Uterus (tissue), 4 donors: ENCODE measurements at places on chromosomes 4 and X. TPM values are rescaled to one million over a fixed set of nuclear protein-coding genes. Genes with fewer than 3 reads are reported as not detected.
A peak's percentile ranks its signal among the peaks of the same experiment; 100 is the strongest.

DNA sequence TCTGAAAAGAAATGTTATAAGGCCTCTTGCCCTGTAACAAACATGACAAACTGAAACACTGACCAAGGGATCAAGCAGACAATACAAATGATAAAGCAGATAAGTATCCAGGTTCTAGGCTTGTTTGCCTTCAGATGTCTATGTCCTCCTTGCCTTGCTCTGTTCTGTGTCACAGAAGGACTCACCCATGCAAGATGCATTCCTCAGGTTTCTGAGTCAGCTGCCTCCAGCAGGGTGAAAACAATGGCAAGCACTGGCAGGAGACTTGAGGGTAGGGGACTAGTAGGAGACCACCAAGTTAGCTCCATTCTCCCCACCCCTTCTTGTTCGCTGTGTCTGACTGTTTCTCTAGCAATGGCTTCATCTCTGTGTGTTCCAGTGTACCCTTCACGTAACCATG lies 76.6 kb upstream of the CXXC4 start:
- no peaks in the 10 kb centered on the region for H3K36me3 ChIP-seq
- no peak overlapping the region for H3K4me3 ChIP-seq
- no peak for DNase-seq
- H3K27me3 ChIP-seq: no peaks in the 10 kb centered on the region

GRCh38 chr4:37685823-37686372 lies 278 bp downstream of the RELL1 start:
- DNase-seq: no peak
- H3K27me3 ChIP-seq: no peaks in the 10 kb centered on the region
- no peaks in the 10 kb centered on the region for H3K36me3 ChIP-seq
- H3K4me3 ChIP-seq: peak overlapping the region; percentile 82

- H3K4me3 ChIP-seq: no peak overlapping the region
- no peak overlapping the region for H3K27ac ChIP-seq
- no peaks in the 10 kb centered on the region for H3K4me1 ChIP-seq
- no peaks in the 10 kb centered on the region for H3K27me3 ChIP-seq
- no peak for DNase-seq
- H3K36me3 ChIP-seq: no peaks in the 10 kb centered on the region
Measured at GRCh38 chr4:56314207-56314915, 72.9 kb downstream of the AASDH start.

Gene PPA2
- 94.4 TPM for total RNA-seq
